ENCODE measurements at places on chromosomes 11 and 22.

DNA sequence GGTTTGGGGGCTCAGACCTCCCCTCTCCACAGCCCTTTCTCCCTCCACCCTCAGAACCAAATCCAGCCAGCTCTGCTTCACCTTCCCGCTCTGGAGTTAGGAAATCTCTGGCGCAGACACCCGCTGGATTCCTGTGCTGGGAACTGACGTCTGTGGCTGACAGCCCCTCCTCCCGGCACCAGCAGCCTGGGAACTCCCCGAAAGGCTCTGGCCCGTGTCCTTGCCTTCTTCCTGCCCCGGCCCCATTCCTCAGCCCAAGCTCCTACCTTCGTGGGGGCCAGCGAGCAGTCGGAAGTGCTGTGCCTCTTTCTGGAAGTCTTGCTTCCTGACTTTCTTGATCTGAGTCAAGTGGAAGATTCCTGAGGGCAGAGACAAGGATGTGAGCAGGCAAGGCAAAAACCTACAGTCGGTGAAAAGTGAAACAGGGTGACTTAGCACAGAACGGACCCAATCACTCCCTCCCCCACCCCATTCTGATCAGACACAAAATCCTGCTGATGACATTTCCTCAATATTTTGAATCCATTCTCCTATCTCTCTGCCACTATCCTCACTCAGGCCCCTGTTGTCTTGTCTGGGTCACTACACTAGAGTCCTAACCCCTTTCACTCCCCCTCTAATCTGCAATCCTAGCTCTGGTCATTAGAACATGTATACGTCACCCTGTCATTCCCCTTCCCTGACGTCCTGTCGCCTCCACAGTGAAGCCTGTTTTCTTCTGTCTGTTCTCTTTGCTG, 34.1 kb downstream of the CHRDL2 start:
- no peak for DNase-seq

- DNase-seq = no peak
Measured at GRCh38 chr11:102158164-102158735, 48.0 kb downstream of the YAP1 start.

- DNase-seq = no peak
Measured at GRCh38 chr11:10441091-10441490, 14.0 kb upstream of the AMPD3 start.

DNA sequence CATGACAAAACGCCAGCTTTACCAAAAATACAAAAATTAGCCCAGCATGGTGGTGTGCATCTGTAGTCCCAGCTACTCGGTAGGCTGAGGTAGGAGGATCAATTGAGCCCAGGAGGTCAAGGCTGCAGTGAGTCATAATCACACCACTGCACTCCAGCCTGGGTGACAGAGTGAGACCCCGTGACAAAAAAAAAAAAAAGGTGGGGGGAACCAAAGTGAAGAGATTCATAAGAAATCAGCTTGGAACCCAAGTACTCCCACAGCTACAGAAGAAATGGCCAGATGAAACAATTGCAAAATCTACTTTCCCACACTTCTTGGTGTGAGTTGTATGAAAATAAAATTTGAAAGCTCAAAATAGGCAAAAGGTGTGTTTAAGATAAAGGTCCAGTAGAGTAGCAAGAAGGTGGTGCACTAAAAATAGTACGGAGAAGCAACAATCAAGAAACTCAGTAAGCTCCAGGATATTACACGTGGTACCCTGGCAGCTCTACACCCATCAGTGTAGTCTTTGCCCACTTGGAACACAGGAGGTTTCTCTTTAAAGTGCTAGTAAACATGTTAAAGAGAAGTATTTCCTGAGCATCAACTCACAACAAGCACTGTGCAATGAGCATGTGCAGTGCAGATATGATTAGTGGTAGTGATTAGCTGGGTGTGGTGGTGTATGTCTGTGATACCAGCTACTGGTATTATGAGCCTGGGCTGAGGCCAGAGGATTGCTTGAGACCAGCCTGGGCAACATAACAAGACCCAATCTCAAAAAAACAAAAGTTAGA, 5.3 kb downstream of the HARBI1 start:
- DNase-seq = no peak

DNA sequence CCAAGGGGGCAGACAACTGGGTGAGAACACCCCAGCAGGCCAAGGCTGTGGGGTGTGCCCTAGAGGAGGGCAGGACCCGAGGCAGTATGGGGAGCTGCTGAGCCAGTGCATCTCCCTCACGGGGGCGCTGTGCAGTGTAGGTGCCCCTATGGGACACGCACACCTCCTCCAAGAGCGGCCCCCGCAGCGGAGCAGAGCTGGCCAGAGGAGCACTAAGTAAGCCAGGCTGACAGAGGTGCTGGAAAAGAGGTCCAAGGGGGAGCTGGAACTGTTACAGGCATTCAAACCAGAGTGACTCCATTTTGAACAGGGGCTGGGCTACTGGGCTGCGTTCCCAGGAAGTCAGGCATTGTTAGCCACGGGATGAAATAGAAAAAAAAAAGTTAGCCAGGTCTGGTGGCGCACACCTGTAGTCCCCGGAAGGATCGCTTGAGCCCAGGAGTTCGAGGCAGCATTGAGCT, 41.8 kb downstream of the TST start:
- DNase-seq = no peak
